Small intestine (tissue), 16 donors: ENCODE measurements at places on chromosomes 2 and 18. TPM values are rescaled to one million over a fixed set of nuclear protein-coding genes. Genes with fewer than 3 reads are reported as not detected.

DNA sequence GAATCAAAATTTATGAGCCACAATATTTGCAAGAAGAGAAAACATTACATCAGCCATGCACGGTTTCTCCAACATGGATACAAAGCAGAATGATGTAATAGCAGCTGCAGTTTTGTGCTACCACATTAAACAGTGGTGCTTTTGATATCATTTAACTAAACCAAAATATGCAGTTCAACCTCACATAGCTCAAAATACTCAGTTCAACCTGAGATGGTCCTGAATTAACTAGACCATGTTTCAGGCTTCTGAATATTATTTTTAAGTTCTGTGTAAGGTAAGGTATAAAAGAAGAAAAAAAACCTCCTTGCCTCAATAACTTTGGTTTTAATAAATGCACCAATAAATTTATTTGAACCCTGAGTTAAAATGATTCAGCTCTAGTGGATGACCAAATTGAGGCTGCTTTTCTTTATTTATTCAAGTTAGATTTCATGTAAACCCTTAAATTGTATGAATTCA is 18.8 kb upstream of the TSPYL6 start:
- DNase-seq: no peak
- H3K36me3 ChIP-seq: no peaks in the 10 kb centered on the region
- H3K4me3 ChIP-seq: no peak overlapping the region
- no peak overlapping the region for H3K27ac ChIP-seq

IL36G gene
- not detected for polyA plus RNA-seq

COPS9 gene
- polyA plus RNA-seq: 394 TPM

NEURL3 gene
- 0.61 TPM for polyA plus RNA-seq

GRCh38 chr2:62412347-62412742 is 93.7 kb downstream of the TMEM17 start:
- H3K27me3 ChIP-seq: no peaks in the 10 kb centered on the region
- peak; percentile 72 for DNase-seq
- no peaks in the 10 kb centered on the region for H3K36me3 ChIP-seq
- H3K4me1 ChIP-seq: peaks cover 15% of the 10 kb centered on the region
- no peak overlapping the region for H3K27ac ChIP-seq
